ENCODE measurements at places on chromosomes 2 and 18.

- DNase-seq = no peak
These were observed 95.7 kb upstream of the LINC00305 start for GRCh38 chr18:64244571-64244970.

- no peak for DNase-seq
These were observed 9.6 kb downstream of the SSB start for GRCh38 chr2:169808221-169808620.

GRCh38 chr2:224984637-224985036, 57.6 kb downstream of the DOCK10 start:
- DNase-seq = no peak

- DNase-seq = no peak
These were observed 62.6 kb upstream of the PSMD14 start for GRCh38 chr2:161245671-161246070.

GRCh38 chr2:145841973-145842372, 1322.1 kb upstream of the ZEB2 start:
- DNase-seq = no peak

DNA sequence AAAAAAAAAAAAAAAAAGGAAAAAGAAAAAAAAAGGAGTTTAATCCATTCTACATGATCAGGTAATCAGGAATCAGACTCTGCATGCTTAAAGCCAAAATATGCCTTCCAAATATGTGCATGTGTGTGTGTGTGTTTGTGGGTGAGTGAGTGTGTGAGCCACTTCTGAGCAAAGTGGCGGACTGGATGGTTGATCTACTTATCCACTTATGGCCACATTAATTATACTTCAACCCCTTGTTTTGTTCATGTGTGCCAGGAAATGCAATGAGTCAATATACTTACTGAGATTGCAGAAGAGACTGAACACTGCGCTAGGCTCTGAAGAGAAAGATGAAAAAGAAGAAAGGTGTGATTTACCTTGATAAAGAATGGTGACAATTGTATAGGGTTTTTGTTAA, 586.5 kb upstream of the NXPH2 start:
- DNase-seq = no peak

- no peak for DNase-seq
These were observed 166.6 kb upstream of the NCKAP5 start for GRCh38 chr2:133734716-133735495.

DNA sequence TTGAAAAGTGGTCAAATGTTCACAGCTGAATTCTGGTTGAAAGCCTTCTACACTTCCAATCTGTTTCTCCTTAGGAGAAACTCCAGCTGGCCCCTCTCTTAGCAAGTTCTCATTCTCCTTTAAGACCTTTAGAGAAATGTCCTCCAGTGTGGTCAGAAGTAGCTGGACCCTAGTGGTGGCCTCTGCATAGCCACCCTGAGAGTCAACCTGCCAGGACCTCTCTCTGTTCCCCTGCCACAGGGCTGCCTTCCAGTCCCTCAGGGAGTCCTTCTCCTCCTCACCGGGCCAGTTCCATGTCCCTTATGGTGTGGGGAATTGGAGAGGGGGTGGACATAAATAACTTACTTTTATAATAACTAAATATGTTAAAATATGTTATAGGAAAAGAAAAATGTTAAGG, 200.9 kb upstream of the PKDCC start:
- no peak for DNase-seq

- no peak for DNase-seq
These were observed 182.8 kb upstream of the DLGAP1 start for GRCh38 chr18:4637876-4638275.

GRCh38 chr2:105950521-105951383, 206.0 kb downstream of the NCK2 start:
- DNase-seq = no peak

GRCh38 chr2:51505533-51505932, 473.6 kb upstream of the NRXN1 start:
- no peak for DNase-seq

GRCh38 chr2:112866128-112866835, 29.7 kb upstream of the IL1B start:
- DNase-seq = no peak

GRCh38 chr2:144426981-144427479, 92.9 kb downstream of the ZEB2 start:
- DNase-seq = no peak

DNA sequence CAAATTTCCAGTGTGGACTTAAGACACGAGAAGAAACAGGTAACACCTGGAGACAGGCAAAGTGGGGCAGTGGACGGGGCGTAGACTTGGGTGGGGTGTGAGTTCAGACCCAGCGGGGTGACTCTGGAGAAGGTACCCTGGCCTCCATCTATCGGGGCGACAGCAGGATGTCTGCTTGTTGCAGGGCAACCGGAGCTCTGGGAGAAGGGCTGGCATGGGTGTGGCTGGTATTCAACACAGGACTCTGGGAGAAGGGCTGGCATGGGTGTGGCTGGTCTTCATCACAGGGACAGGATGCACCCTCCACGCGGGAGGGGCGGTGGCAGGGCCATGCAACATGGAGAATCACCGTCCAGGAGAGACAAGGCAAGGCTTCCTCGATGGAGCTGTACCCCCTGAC, 198.5 kb downstream of the HDAC4 start:
- DNase-seq = no peak

DNA sequence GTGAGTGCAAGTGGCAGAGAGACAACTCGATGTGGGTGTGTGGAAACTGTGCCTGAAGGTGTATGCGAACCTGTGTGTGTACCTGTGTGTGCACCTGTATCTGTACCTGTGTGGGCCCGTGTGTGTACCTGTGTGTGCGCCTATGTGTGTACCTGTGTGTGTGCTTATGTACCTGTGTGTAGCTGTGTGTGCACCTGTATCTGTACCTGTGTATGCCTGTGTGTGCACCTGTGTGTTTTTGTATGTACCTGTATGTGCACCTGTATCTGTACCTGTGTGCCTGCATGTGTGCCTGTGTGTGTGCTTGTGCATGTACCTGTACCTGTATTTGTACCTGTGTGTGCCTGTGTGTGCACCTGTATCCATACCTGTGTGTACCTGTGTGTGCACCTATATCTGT, 150.6 kb downstream of the MYT1L start:
- no peak for DNase-seq

- DNase-seq = no peak
These were observed 162.5 kb upstream of the ALPP start for GRCh38 chr2:232216028-232216427.

DNA sequence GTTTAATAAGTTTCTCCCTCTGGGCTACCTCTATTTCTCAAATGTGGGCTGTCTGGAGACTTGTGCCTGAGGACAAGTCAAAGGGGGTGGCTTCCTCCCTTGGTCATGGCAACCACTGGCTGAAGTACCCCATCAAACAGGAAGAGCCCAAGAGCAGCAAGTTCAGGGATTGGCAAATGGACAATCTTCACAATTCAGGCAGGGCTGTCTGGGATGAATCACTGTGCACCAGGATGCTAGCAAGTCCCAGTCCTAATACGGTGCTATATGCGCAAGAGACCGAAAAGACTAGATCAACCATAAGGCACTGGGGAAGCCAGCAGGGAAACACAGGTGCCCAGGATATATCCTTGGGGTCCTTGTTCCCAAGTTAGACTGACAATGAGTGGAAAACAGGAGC, 75.5 kb downstream of the ANTXR1 start:
- no peak for DNase-seq

GRCh38 chr2:17353263-17353662, 165.0 kb downstream of the RAD51AP2 start:
- no peak for DNase-seq

- no peak for DNase-seq
These were observed 67.3 kb downstream of the GORASP2 start for GRCh38 chr2:170996316-170996715.

GRCh38 chr2:143939626-143940330, 580.1 kb downstream of the ZEB2 start:
- no peak for DNase-seq

- no peak for DNase-seq
These were observed 118.6 kb upstream of the ATP8B1 start for GRCh38 chr18:57921708-57922107.

DNA sequence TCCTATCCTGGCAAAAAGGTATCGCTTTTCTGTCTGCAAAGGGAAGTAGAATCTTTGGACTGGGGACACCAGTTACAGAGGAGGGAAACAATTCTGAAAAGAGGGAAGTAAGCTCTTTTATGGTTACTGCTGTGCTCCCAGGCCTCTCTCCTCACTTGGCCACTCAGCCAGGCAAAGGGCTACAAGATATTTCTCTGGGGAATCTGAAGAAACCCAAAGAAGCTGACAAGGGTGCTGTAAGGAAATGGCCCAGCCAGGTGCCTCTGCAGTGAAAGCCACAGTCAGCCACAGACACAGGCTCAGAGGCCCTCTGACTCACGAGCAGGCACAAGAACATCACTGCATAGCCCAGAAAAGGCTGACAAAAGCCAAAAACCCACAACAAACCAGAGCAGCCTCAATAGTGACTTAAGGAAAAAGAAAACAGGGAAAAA, 5.8 kb downstream of the HDLBP start:
- DNase-seq = peak; percentile 69

- no peak for DNase-seq
These were observed 81.8 kb downstream of the C1QL2 start for GRCh38 chr2:119076713-119077112.

- no peak for DNase-seq
These were observed 184.2 kb downstream of the TMEM247 start for GRCh38 chr2:46663614-46664013.

Measured in activated CD4-positive, alpha-beta T cell treated with anti-CD3 and anti-CD28 coated beads for 4 hours (primary cell).